Stromal cell of bone marrow (primary cell): ENCODE measurements at places on chromosomes 3 and 15.

- DNase-seq: no peak
Measured at GRCh38 chr3:16374047-16374934, 109.3 kb downstream of the OXNAD1 start.

- DNase-seq: no peak
Measured at GRCh38 chr3:27963519-27963918, 241.4 kb upstream of the EOMES start.

GRCh38 chr15:75453703-75454470, 2.4 kb upstream of the SIN3A start:
- peak; percentile 100 for DNase-seq

DNA sequence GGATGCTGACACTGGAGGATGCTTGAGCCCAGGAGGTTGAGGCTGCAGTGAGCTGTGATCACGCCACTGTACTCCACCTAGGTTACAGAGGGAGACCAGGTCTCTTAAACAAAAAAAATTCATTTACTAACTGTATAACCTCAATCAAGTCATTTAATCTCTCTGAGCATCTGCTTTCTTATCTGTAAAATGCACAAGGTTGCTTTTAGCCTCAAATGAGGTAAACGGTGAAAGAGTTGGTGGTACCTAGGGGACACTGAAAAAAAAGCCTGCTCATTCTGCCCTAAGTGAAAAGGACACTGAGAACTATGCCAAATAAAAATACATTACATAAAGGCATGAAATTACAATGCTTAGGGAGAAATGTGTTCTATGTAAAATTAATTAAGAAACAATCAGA, 3.4 kb downstream of the PP2D1 start:
- no peak for DNase-seq

DNA sequence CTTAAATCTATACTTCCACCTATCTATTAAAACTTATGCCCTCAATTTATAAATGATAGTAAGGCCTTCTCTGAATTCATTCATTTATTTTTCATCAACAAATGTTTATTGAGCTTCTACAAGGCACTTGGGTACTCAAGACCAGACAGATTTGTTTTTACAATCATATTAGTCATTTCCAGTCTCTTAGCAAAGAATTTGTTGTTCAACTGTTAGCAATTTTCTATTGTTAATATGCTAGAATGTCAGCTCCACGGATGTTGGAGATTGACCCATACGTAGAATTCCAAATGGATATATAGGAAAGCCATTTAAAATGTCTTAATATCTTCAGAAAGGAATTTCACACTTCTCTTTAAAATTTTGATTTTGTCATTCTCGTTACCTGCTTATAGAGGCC, 36.7 kb downstream of the ZBTB38 start:
- no peak for DNase-seq

- peak; percentile 79 for DNase-seq
Measured at GRCh38 chr3:66075281-66075680, 36.6 kb upstream of the MAGI1 start.

DNA sequence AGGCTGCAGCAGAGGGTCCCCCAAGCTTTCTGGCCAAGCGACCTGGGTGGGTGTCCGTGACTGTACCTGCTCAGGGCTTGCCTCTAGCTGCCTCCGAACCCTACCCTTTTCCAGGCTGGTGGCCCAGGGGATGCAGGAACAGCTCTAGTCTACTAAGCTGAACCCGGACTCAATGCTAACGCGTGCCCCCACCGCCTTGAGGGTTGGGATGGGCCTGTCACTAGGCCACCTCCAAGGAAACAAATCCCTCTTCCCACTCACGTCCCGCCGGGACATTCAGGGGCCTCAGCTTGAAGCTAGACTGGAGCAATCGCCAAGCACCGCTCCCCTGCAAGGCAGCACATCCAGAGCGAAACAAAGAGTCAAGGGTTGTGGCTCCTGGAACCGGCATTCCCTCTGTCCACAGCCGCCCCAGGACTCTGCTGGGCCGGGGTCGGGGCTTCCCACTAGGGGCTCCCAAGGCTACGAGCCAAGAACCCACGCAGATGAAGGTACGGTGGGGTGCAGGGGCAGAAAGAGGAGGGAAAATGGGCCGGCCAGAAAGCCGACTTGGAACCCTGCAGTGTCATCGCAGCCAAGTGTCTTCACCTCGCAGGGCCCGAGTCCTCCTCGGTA, 2.9 kb downstream of the FBXL22 start:
- no peak for DNase-seq

- no peak for DNase-seq
Measured at GRCh38 chr3:143812481-143812880, 35.8 kb downstream of the SLC9A9 start.

GRCh38 chr15:90058308-90058707, 44.0 kb downstream of the IDH2 start:
- DNase-seq: no peak

GRCh38 chr3:30940740-30941139, 46.3 kb upstream of the GADL1 start:
- no peak for DNase-seq

DNA sequence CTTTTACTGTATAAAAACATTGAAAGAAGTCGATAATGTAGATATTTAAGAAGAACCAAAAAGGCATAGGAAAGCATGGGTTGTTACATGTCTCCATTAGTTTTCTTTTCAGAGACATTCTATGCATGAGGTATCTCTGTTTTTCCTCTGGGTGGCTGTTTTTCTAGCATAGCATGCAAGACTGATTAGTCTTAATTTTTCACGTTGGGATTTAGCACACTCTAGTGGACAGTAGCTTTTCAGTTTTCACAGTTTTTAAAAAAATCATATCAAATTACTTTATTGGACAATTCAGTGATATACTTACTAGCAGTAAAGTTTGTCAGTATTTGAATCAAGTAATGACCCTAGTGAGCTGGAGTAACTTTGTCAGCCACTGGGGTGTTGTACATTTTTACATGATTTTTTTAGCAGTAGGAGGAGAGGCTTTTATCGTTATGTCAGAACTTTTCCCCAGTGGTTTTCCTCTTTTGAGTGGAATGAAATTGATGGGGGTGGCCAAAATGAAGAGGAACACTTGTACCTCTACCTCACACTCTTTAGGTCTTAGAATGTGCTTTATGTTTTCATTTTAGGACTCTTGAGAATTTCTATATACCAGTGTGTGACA, 57.2 kb downstream of the SEC22A start:
- DNase-seq: peak; percentile 52

DNA sequence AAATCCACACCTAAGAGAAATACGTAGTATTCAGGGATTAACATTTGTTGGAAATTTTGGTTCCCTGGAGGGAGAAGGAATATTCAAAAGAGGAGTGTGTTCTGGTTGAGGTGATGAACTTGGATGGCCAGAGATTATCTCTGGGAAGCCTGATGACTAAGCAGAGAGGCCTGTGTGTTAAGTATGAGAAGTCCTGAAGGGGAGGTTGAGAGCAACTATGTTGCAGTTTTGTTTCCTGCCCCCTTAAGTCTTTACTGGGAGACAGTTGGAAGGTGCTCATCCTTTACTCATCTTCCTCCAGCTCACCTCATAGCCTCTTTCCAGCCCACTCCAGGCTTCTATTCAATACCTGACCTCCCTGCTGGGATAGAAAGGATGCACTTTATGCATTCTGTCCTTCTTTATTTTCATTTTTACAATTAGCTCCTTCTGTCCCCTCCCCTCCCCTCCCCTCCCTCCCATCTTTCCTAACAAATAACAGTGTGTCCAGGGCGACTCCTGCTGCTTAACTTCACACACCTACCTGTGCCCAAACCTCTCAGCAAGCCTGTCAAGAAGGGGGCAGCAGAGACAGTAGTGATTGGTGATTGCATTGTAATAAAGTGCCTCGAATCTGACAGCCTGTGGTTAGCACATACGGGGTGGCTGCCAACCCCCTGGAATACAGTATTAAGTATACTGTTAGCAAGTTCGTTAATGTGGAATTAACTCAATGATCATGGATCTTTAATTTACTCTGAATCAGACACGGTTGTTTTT, 11.9 kb downstream of the RAP2B start:
- no peak for DNase-seq

GRCh38 chr15:27201425-27201824, 230.4 kb downstream of the GABRG3 start:
- no peak for DNase-seq

DNA sequence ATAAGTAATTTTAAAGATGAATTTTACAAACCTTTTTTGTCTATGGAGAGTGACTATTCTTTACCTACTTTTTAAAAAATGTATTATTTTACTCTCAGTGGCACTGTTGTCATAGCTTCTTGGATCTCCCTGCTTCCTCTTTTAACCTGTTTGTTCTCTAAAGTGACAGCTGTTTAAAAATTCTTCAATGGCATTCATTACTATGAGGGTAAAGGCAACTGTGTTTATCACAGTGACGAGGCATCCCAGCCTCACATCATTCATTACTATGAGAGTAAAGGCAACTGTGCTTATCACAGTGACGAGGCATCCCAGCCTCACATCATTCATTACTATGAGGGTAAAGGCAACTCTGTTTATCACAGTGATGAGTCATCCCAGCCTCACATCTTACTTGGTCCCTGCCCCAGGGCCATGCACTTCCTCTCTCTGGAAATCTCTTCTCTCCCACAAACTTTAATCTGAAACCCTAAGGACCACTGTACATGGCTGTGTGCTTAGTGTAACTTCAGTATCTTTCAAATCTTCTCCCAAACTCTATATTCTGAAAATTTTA, 101.7 kb upstream of the ZNF717 start:
- DNase-seq: no peak

DNA sequence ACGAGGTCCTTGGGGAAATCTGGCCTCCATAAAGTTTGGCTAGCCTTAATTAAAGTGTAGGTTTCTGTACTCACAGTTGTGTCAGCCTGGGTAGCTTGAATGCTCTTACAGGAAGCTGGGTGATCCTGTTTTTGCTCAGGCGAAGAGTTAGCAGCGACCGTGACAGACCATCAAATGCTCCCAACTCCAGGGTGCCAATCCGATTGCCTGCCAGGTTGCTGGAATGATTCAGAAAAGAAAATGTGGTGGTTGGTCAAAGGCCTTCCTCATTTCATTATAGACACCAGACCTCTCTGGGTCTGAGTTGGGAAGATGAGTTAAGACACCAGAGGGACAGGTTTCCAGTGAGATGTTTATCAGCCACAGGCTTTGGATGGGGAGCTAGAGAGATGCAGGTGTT, 86.0 kb downstream of the LRIG1 start:
- no peak for DNase-seq

GRCh38 chr15:57540211-57540610, 51.5 kb upstream of the MYZAP start:
- DNase-seq: no peak

- DNase-seq: no peak
Measured at GRCh38 chr15:34364041-34364440, 3.0 kb downstream of the LPCAT4 start.

DNA sequence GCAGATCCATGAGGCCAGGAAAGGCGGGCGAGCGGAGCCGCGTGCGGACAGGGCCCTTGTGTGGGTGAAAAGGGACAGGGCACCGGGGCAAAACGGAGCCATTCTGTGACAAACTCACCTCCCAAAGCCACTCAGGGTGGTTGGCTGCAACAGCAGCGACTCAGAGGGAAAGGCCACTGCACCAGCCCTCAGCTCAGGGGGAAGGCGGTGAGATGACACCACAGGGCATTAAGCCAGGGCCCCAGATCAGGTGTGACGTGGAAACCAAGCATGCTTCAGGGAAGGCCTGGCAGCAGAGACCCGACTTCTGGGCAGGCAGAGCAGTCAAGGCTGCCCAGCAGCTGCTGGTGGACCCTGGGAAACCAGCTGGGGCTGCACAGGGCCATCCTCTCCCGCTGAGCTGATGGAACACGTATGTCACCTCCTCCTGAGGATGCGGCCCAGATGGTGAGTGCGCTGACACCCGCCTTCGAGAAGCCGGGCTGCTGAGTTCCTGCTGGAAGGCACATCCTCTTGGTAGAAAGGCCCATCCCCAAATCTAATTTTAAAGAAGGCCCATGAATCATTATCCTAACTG, 82.3 kb downstream of the CHSY1 start:
- no peak for DNase-seq

DNA sequence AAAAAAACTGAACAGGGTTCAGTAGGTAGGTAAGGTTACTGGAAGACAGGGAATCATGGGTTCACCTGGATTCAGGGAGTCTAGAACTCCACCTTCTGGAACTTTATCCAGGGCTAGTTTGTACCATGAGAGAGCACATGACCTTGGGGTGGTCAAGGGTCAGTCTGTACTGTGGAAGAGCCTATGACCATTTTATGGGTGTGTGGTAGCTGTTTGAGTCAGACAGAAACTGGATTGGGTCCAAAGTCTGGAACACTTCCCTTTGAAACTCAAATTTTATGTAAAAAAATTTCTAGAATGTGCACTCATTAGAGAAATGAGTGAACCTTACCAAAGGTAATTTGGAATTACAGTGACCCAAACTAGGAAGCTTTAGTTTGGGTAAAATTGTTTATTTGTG, 486.0 kb upstream of the AGTR1 start:
- DNase-seq: peak; percentile 22

GRCh38 chr3:111676211-111677006, 81.3 kb upstream of the ZBED2 start:
- DNase-seq: peak; percentile 40

- DNase-seq: no peak
Measured at GRCh38 chr3:52084954-52085680, 28.7 kb upstream of the DUSP7 start.

DNA sequence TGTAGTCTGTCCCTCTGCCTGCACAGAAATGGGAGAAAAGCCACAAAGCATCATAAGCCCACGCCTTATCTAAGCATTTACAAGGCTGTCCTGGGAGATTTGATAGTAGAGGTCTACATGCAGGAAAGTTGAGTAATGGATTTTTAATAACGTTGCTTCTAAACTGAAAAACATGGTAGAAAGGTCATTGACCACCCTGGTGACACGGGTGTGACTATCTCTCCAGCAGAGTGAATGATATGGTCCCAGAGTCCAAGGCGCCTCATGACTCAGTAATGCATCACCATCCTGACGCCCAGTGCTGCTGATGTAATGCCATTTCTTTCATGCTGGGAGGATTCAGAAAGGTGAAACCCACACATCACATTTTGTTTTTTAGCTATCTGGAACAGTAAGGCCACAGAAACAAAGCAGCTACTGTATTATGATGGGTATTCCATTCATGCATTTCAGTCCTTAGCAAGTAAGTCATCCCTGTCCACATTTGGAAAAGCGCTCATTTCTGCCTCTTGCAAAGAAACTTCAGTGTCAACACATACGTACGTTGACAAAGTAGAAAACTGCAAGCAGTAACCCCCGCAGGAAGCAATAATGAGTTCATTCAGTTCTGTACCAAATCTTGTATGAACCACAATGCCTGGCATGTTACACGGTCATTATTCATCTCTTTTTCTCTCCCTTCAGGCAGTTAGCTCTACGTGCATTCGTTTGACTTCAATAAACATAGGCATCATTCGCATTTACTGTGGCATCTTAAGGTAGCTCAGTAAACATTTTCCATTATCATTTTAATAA, 483.5 kb downstream of the GABRG3 start:
- peak; percentile 33 for DNase-seq
